ENCODE measurements at places on chromosomes 13 and 19.

DNA sequence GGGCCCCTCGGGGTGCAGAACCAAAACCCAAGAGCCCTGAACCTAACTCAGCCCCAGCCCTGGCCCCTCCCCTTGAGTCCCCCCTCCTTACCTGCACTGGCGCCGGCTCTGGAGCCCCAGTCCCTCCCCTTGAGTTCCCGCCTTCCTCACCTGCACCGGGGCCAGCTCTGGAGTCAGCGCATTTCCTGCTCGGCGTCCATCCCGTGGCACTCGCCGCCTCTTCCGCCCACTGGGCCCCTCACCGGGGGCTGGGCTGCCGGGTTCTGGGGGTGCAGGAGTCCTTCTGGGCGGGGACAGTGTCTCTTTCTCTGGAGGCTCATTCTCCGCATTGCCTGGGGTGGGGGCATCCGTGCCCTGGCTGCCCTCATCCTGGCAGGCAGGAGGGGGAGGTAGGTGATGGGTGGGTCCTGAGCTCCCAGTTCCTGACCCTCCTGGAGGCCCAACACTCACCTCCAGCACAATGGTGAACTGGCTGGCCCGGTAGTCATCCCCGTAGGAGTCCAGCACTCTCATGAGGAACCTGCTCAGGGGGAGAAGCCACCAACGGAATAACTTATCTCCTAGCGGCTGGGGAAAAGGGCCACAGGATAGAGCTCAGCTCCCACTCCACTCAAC, 5.3 kb downstream of the NDUFA3 start:
- DNase-seq, result no peak

DNA sequence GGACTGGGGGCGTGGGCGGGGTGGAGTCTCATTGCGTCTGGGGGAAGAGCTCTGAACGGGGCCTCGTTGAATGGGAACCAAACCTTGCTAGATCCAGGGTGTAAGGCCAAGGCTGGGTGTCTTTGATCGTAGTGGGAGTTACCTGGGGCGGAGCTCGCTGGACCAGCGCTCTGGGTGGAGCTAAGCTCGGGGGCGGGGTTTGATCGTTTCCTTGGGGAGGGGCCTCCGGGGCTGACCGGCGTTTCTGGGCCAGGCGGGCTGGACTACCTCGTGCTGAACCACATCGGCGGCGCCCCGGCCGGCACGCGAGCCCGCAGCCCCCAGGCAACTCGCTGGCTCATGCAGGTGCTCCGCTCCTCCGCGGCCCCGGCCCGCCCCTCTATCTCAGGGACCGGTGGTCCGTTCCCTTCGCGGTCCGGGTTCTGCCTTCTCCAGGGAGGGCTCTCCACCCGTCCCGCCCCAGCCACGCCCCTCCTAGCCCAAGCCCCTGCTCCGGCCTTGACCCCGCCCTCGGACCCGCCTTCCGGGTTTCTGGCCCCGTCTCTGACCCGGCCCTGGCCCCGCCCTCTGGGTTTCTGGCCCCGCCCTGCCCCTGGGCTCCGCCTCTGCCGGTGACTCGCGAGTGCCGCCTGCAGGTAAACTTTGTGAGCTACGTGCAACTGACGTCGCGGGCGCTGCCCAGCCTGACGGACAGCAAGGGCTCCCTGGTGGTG, 3.3 kb upstream of the RPL36 start:
- peak; percentile 83 for DNase-seq

- DNase-seq, result no peak
Observed at GRCh38 chr19:29187676-29188075, 25.3 kb downstream of the UQCRFS1 start.

GRCh38 chr13:100506154-100506553, 82.4 kb downstream of the GGACT start:
- no peak for DNase-seq

DNA sequence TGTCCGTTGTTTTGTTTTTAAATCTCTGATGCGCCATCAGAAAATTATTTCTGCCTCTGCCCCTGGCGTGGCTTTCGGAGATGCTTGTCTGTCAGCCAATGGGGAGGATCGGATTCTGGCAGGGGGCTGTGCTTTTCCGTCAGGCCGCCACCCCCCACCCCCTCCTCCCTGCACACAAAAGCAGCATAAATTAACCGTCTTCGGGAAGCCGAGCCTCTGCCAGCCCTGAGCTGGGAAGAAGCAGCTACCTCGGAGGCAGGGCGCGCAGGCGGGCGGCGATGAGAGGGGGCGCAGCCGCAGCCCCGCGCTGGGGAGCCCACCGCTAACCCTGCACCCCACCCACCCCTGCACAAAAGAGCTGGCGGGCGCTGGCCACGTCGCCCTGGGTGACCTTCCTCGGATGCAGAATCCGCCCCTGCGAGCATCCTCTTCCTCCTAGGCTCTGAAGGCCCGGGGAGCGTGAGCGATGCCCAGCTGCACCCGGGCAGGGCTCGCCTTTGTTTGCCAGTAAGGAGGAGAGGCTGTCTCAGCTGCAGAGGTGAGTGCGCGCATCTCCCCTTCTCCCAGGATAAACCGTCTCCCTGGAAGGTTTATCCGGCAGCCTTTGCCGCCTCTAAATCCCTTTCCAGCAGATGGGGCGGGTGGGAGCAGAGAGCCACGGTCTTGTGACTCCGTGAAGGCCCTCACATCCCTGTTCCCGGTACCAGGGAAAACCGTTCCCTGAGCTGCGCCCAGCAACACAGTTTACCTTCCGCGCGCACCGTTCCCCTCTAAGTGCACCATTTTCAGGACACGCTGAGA, at the start of gene ATCAY:
Gene ATCAY, plus strand, starts transcription at position 215 of the 801 bp plus-strand sequence. CDS start 5,083 bp downstream, outside the sequence.
- DNase-seq, result no peak

- no peak for DNase-seq
Observed at GRCh38 chr13:21872795-21873194, 201.9 kb downstream of the FGF9 start.

DNA sequence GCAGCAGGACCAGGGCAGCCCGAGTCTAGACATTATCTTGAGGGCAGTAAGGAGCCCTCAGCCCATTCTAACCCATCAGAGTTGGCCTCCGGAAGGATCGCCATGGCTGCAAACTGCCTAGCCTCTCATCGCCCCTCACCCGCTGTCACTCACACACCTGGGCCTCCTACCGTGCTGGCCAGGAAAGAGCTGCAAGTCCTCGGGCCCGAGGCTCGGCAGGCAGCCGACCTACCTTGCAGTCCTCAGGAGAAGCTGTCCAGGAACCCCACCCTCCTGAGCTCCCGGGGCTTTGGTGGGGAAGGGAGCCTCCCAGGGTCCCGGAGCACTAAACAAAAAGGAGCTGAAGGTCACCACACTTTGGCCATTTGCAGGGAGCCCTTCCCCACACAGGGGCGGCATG, 46.8 kb downstream of the CCNE1 start:
- DNase-seq, result no peak

GRCh38 chr13:39407138-39407537, 195.9 kb downstream of the LHFPL6 start:
- DNase-seq, result no peak

DNA sequence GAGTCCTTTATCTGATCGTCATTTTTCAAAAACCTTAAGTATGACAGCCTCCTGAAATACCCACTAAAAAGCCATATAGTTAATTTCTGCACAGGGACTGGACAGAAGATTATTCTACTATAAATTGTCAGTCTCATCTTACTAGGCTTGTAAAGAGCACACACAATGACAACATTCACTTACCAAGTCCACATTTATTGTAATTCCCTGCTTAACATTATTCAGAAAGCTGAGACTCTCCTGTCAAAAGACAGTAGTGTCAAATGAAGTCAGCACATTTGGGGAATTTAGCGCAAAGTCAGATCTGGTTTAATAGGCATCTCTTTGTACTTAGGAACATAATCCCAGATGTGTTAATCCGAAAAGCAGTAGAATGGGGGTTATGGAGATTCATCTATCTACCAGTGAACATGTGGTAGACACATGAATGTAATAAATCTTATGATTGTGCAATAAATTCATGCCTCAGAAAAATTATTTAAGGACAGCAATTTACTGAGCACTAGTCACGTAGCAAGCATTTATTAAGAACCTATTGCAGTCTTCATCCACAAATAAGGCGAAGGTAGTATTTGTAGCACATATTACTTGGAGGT, 224.6 kb upstream of the GPC6 start:
- no peak for DNase-seq

DNA sequence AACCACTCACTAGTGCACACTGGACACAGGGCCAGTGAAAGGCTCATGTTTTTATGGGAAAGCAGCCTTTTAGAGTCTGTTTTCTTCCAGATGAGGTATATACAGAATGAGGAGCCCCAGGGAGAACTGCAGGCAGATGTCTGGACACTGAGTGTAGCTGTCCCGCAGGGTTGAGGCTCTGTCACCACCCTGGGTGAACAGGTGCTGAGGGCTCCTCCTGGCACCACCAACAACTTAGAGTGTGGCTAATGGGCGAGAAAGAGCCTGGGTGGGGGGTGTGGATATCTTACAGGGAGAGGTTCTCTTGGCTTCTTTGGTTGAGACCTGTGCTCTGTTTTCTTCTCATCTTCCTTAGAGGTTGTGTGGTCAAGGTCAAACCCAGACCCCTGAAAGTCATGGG, 202.1 kb upstream of the GPR12 start:
- no peak for DNase-seq

- DNase-seq, result no peak
Observed at GRCh38 chr19:47693489-47693888, 19.7 kb upstream of the EHD2 start.

GRCh38 chr13:102974317-102975087, 91.7 kb downstream of the SLC10A2 start:
- no peak for DNase-seq

DNA sequence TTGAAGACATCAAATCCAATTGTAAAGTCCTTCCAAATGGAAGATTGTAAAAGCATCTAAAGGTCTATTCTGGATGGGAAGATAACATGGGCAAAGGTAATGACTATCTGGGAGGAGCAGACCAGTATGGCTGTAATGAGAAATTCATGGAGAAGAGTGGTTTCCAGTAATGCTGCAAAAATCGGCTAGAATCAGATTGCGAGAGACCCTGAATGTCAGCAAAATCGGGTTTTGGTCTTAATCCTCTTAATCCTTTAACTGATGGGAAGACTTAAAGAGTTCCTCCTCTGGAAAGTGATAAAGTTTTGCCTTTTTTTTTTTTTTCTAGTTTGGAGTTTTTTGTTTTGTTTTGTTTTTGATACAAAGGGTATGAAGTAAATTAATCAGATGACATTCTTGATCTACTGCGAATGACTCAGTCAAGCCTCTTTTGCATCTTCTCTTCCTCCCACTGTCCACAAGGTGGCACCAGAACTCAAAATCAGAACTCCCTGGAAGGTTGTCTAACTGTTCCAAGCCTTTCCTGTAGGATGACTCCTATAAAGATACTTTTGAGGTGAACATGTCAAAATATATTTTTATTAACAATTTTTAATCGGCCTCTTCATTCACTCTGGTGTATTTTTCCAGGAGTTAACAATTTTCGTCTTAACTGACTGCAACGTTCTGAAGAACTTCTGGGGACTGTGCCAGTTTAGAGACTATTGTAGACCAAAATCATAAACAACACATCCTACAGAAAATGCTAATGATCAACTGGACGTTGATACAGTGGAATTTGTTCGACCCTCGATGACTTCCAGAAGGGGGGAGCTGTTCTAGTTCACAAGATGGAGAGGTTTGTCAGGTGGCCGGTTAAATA, 213.3 kb upstream of the MIR17HG start:
- DNase-seq, result peak; percentile 30

GRCh38 chr19:23762548-23762883, 3.8 kb upstream of the ZNF681 start:
- DNase-seq, result no peak

DNA sequence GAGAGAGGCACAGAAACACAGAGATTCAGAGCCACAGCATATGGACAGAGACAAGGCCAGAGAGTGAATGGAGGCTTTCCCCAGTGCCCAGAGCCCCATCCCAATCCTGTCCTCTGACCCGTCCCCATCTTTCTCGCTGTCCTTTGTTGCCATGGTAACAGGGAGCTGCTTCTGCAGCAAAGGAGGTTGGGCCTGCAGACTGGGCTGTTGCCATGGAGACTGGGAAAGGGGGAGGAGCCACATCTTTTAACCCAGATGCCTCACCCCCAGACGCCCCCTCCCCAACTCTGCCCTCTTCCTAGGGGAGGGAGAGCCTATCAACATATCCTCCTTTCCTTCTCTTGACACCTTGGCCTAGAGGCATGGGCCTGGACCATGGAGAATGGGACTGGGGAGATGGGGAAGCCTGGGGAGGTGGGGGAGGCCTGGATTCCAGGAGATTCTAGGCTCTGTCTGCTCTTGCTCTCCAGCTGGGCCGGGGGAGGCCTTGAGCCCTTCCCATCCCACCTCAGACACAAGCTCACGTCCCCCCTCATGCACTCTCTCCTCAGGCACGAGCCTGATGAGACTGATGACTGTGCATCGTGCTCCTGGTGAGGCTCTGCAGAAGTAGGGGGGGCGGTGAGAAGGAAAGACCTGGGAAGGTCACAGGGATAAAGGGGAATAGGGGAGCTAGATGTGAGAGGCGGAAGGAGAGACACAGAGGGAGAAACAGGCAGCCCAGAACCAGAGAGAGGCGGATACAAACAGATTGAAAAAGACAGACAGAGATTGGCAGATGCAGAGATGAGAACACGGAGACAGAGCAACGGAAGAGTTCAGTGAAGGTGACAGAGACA, 2.1 kb upstream of the ATP1A3 start:
- DNase-seq, result peak; percentile 17

DNA sequence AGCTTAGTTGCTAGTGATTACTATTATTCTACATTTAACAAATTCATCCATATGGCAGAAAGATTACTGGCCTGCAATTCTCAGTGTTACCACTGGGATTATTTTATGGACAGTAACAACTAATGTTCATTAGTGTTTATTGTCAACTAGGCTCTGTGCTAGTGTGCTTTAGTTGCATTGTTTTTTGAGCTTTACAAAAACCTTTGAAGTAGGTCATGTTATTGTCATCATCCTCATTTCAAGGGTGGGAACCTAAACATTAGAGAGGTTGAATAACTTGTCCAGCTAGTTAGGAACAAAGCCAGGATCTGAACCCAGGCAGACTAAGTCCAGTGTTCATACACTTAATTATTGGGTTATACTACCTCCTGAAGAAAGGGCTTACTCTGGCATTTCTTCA, 27.8 kb upstream of the TDRD3 start:
- DNase-seq, result no peak

- DNase-seq, result no peak
Observed at GRCh38 chr19:27676334-27676733, 1536.6 kb downstream of the UQCRFS1 start.

DNA sequence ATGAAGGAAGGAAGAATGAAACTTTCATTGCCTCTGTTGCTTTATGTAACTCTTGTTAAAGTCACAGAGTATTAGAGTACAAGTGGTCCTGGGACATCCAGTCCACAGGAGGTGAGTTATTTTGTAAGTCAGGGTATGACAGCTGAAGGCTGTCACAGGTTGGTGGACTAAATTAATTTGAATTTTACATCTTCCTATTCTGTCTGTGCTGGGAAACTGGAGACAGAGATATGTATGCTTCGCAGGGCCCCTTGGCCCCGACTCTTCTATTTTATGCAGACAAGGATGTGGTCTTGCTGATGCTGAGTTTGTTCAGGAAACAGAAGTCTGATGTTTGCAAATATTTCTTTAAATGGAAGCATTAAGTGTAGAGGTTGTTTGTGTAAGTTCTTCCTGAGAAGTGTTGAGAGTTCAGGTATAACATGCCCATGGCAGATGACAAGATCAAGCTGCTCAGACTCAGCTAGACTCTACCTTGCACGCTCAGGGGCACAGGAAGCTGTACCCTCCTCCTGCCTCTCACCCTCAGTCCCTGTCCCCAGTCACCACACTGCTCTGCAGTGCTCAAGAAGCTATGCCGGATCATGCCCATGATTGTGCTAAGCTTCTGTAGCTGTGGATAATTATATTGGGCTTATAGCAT, 23.4 kb downstream of the RASL11A start:
- no peak for DNase-seq

GRCh38 chr19:42488783-42489521, 39.3 kb downstream of the CEACAM1 start:
- no peak for DNase-seq

All from NCI-H446 treated with DMSO at 0.1 percent for 48 hours (cell line).